Stimulated activated CD4-positive, alpha-beta T cell treated with anti-CD3 and anti-CD28 coated beads, Interleukin-2, amount 100 ng/mL, for 24 hours (primary cell): ENCODE measurements at places on chromosomes 5 and 9.

DNA sequence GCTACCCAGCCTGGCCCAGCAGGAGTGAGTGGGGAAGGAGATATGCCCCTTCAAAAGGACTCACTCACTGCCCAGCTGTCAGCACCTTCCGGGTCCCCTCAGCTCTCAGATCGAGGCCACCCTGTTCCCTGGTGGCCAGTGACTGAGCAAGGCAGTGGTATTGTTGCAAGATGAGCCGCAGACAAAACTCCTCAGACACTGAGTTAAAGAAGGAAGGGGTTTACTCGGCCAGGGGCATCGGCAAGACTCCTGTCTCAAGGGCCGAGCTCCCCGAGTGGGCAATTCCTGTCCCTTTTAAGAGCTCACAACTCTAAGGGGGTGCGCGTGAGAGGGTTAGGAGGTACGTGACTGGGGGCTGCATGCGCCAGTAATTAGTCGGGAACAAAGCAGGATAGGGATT, 9.7 kb upstream of the N4BP3 start:
- no peak for DNase-seq

DNA sequence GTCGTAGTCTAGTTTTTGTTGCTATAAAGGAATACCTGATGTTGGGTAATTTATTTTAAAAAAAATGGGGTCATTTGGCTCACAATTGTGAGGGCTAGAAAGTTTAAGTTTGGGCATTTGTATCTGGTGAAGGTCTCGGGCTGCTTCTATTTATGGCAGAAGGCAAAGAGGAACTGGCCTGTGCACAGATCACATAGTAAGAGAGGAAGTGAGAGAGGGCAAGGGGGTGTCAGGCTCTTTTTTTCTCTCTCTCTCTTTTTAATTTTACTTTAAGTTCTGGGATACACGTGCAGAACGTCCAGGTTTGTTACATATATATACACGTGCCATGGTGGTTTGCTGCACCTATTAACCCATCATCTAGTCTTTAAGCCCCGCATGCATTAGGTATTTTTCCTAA, 453.3 kb downstream of the DIRAS2 start:
- DNase-seq: no peak

DNA sequence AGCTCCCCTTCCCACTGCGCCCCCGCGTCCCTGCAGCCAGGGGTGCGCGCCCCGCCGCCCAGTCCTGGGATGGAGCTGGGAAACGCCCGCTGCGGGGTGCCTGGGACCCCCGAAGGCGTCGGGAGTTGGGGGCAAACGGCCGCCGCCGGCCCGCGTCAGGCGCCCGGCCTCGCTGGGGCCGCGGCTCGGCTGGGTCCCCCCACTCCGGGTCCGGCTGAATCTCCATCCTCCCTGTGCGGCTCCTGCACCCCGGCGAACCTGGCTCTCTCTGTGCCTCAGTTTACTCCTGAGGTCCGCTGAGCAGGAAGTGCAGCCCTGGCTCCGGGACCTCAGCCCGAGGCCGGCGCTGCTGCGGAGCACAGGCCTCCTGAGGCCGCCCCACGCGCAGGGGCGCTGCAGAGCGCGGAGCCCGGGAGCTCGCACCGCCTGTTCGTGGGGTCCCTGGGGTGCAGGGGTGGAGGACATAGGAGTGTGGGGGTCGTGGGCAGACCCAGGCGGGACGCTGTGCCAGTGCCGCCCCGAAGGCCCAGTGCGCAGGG, 13.9 kb upstream of the TMEM250 start:
- DNase-seq: no peak

DNA sequence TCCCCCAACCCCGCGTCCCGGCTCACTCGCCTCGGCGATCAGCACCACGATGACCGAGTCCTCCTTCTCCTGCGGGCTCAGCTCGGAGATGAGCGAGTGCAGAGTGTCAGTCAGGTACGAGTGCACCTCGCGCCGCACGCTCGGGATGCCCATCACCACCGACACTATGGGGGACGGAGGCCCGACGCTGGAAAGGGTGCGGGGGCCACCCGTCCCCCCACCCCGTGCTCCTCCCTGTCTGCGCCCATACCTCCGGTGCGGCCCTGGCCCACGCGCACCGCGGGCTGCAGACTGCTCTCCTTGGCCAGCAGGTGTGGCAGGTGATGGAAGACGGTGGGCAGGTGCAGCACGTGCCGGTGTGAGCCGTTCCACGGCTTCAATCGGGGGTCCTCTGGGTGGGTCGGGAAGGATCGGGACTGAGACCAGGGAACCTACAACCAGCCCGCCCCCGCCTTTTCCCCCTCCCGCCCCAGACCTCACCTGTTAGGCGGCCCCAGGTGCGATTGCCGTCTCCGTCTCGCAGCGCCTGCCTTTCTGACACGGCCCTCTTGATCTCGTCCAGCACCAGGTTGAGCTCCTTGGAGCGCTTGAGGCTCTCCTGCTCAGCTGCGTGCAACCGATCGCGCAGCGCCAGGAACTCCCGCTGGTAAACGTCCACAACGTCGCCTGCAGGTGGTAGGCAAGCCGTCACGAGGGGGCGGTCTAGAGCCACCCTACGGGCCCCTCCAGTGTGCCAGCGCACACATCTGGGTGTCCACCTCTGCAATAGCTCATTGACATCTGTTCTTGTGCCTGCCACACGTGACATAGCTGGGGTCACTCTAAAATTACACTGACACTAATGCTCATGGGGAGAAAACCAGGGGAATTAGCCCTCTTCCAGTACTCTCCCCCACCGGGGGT, 5.1 kb downstream of the MGAT4B start:
- DNase-seq: peak; percentile 88

GRCh38 chr5:159021136-159021900, 78.4 kb downstream of the EBF1 start:
- DNase-seq: no peak

- no peak for DNase-seq
Observed at GRCh38 chr5:13263701-13264100, 680.8 kb downstream of the DNAH5 start.

- DNase-seq: no peak
Observed at GRCh38 chr5:173119719-173120118, 24.6 kb upstream of the BNIP1 start.

GRCh38 chr5:103374473-103374963, 116.0 kb downstream of the MACIR start:
- DNase-seq: no peak

DNA sequence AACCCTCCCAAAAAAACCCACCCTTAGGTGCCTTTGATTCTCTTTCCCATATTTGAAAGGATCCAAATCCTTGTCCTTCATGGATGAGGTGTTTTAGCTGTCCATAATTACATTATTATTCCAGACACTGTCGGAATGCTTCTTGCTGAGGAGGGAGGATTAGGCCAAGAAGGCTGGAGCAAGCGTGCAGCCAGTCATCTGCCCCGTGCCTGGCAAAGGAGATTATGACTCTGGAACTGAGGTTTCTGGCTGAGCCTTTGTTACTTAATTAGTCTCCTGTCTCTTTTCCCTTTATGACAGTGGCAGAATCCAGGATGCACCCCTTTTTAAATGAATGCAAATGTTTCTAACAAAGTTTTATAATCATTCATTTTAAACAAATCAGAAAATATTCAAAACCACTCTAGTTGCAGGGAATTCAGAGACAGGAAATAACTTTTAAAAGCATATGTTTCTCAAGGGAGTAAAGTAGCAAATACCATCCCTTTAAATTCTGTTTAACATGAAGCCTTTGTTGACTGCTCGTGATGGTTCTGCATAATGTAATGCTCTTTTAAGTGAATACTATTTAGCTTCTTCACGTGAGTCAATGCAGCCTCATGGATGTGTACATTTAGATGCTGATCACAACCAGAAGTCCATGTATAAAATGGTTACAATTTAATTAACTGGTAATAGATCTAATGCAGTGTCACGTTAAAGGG, 69.8 kb downstream of the GALNT10 start:
- DNase-seq: no peak

DNA sequence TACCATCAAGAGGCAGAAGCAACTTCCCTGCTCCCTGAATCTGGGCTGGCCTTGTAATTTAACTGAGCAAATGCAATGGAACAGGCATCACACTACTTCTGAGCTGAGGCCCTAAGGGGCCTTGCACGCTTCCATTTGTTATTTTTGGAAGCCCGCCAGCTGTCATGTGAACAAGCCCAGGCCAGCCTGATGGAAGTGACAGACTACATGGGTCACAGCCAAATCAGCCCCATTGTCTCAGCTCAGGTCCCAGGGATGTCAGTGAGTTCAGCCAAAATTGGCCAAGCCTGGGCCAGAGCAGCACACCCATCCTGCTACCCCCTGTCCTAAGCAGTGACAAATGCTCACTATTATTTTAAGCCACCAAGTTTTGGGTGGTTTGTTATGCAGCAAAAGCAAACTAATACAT, 72.8 kb downstream of the PRRT1B start:
- DNase-seq: no peak

GRCh38 chr5:122183098-122183787, 53.9 kb downstream of the ZNF474 start:
- no peak for DNase-seq

DNA sequence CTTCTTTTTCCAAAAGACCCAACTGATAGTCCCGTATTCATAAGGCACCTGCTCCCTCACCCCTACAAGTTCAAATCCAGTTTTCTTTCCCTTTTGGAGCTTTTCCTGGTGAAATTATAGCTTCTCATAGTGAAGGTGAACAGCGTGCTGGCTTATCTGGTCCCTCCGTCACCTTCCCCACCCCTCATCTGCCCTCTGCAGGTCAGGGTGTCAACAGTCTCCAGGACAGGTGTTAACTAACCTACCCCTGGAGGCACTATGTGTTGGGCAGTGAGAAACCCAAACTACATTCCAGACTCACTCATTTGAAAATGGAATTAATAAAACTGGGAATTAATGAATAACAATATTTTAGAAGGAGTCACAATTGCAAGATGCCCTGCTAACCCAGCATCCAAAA, 109.0 kb upstream of the TAS2R1 start:
- no peak for DNase-seq
